Activated naive CD8-positive, alpha-beta T cell treated with anti-CD3 and anti-CD28 coated beads, Interleukin-2, amount 10 ng/mL, durations not matched to agents 7 days and 5 days (primary cell): ENCODE measurements at places on chromosomes 2 and 18. TPM values are rescaled to one million over a fixed set of nuclear protein-coding genes. Genes with fewer than 3 reads are reported as not detected.

DNA sequence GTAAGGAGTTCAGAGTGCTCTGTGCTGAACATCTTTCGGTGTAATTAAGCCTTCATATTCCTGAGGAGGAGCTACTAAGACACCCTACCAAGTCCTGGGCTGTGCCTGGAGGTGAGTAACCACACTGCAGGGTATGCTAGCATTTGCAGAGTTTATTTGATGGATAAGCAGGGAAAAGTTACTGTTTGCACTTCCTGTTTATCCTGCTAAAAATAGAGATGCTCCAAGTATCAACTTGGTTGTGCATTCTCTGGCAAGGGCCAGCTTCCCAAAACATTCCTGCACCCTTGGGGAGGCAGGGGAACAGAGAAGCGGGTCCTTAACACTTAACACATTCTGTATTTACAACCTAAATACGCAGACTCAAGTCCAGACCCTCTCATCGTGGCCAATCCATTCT is 49.8 kb downstream of the PARD6G start:
- no peaks in the 10 kb centered on the region for H3K36me3 ChIP-seq
- DNase-seq: no peak
- H3K4me1 ChIP-seq: no peaks in the 10 kb centered on the region
- H3K4me3 ChIP-seq: no peak overlapping the region
- H3K27me3 ChIP-seq: peaks cover 22% of the 10 kb centered on the region

- H3K27me3 ChIP-seq: peaks cover 8% of the 10 kb centered on the region
- peaks cover 1% of the 10 kb centered on the region for H3K4me1 ChIP-seq
- H3K36me3 ChIP-seq: no peaks in the 10 kb centered on the region
- no peak overlapping the region for H3K27ac ChIP-seq
- no peak for DNase-seq
Observed at GRCh38 chr2:42906557-42907411, 114.4 kb upstream of the HAAO start.

MEIS1 gene
- total RNA-seq: not detected

DNA sequence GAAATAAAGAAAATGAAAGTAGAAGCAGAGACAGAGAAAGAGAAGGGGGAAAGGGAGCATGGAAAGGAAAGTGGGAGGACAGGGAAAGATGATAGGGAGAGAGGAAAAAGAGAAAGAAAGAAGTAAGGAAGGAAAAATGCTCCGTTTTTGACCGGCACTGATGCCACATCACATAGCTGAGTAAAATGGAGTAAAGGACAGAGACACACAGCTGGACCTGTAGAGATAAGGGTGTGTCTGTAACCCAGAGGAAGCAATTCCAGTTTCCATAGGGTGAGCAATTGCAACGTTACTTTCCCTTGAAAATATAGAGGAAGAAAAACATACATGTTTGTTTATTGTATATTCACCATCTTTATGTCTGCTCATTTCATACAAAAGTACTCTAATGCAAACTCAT is 1866.9 kb upstream of the PIK3C3 start:
- DNase-seq: no peak
- no peaks in the 10 kb centered on the region for H3K27me3 ChIP-seq
- no peak overlapping the region for H3K4me3 ChIP-seq
- no peaks in the 10 kb centered on the region for H3K36me3 ChIP-seq
- H3K4me1 ChIP-seq: no peaks in the 10 kb centered on the region
- no peak overlapping the region for H3K27ac ChIP-seq

IRS1 gene
- 6.5 TPM for total RNA-seq

- peak overlapping the region; percentile 54 for H3K4me3 ChIP-seq
- peaks cover 2% of the 10 kb centered on the region for H3K27me3 ChIP-seq
- no peaks in the 10 kb centered on the region for H3K36me3 ChIP-seq
- peak overlapping the region; percentile 70 for H3K27ac ChIP-seq
Observed at GRCh38 chr2:26740890-26741302, 23.2 kb upstream of the SLC35F6 start.

IL1F10 gene
- not detected for total RNA-seq
